ENCODE measurements at places on chromosomes 4 and X.
A peak's percentile ranks its signal among the peaks of the same experiment; 100 is the strongest.

DNA sequence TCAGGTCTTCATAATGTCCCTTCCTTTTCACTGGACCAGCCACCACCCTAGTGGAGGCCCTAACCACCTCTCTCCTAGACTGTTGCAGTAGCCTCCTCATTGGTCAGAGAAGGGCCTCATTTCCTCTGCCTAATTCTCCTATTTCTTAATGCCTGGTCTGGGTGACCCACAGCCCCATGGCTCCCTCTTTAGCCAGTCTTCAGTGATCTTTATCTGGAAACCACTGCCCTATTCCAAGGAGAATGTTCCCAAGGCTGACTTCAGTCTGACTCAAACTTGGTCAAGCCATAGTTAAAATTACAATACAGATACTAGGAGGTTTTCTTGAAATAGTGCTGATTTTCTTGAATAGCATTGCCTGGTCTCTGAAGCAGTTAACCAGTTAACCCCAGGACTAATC is 53.6 kb upstream of the PRPS1 start:
- DNase-seq: no peak

DNA sequence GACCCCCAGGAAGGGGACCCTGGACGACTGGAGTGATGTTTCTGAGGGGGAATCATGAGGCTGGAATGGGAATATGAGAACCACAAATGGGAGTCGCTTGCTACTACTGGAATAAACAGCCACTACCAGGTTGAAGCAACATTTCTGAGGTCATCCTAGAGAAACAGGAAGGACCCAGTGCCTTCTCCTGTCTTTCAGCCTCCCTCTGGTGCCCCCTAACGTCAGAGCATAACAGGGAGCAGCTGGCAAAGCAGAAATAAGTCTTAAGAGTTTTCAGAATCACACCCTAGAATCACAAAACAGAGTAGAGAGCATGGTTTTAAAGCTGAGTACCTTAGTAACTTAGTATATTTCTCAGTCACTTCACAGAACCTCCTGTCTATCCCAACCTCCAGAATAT is 347.8 kb upstream of the PITX2 start:
- DNase-seq: no peak

- peak; percentile 36 for DNase-seq
Observed at GRCh38 chr4:24488399-24489164, 95.8 kb downstream of the DHX15 start.

DNA sequence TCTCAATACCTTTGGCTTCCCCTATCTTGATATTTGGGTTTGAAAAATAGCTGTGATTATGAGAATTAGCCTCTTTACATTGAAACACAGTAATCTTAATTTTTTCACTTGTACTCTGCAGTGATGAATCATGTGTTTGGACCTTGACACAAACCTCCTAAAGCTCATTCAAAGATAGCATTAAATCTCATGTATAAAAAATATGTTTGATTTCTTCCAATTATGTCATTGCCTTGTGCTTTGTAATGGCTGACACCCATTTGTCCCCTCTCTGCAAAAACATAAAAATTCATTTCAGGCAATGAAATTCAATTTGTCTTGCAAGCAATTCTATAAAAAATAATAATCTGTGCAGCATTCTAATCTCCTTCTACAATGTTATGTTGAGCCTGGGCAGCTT is 422.4 kb upstream of the BOD1L1 start:
- DNase-seq: no peak

GRCh38 chr4:21451032-21451431 is 497.5 kb downstream of the KCNIP4 start:
- DNase-seq: no peak

GRCh38 chrX:108464604-108465003 is 25.0 kb downstream of the COL4A5 start:
- no peak for DNase-seq

- DNase-seq: no peak
Observed at GRCh38 chrX:19057856-19058255, 64.4 kb downstream of the ADGRG2 start.

GRCh38 chr4:169630069-169630468 is 9.7 kb downstream of the CLCN3 start:
- DNase-seq: no peak

DNA sequence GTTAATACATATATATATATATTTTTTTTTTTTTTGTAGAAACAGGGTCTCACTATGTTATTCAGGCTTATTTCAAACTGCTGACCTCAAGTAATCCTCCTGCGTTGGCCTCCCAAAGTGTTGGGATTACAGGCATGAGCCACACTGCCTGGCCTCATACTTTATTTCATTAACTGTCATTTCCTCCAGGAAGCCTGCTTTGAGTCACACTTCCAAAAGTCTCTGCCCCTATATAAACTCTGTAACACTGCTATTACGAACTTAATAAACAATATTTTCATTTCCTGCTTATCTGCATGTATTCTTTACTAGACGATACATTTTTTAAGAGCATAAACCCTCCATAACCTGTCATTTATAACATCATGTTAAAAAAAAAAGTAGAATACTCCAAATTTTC is 167.2 kb downstream of the WDFY3 start:
- DNase-seq: no peak

Measured in stimulated activated CD4-positive, alpha-beta T cell treated with anti-CD3 and anti-CD28 coated beads, TNF-alpha, amount 100 ng/mL, for 24 hours (primary cell).